Fibroblast of skin of right quadriceps (primary cell): ENCODE measurements at places on chromosomes 6 and 20.

DNA sequence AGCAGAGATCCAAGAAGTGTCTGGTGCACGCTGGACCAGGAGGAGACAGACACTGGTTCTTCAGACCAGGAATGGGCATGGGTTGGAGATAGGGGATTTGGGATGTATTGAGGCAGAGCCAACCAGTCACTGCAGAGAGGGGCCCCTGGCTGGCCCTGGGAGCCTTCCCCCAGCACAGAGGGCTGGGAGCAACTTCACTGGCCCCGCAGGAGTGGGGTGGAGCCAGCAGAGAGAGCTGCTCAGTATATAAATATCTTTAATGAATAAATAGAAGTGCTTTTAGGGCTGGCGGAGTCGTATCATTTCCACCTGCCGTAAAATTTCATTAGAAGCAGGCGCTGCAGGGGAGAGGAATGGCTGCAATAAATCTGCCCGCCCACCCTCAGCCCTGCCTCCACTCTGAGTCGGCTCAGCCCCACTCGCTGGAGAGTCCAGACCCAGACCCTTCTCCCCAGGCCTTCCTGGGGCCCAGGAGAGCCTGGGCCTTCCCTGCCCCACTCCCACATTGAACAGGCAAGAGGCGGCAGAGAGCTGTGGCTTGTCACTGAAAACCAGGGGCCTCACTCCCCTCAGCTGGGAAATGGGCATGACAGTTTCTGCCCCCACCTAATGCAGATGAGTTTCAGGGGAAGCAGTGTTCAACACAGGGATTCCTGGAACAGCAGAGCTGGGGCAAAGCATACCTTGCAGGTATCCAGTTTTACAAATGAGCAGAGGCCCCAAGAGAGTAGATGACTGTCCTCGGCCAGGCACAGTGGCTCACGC is 23.9 kb upstream of the VSTM2L start:
- DNase-seq, result no peak

GRCh38 chr20:62321521-62321948 is 18.7 kb downstream of the ADRM1 start:
- DNase-seq, result no peak

GRCh38 chr6:37125774-37126492 is 44.0 kb upstream of the PIM1 start:
- DNase-seq, result peak; percentile 59

GRCh38 chr6:154308986-154309385 is 47.6 kb downstream of the IPCEF1 start:
- DNase-seq, result no peak

DNA sequence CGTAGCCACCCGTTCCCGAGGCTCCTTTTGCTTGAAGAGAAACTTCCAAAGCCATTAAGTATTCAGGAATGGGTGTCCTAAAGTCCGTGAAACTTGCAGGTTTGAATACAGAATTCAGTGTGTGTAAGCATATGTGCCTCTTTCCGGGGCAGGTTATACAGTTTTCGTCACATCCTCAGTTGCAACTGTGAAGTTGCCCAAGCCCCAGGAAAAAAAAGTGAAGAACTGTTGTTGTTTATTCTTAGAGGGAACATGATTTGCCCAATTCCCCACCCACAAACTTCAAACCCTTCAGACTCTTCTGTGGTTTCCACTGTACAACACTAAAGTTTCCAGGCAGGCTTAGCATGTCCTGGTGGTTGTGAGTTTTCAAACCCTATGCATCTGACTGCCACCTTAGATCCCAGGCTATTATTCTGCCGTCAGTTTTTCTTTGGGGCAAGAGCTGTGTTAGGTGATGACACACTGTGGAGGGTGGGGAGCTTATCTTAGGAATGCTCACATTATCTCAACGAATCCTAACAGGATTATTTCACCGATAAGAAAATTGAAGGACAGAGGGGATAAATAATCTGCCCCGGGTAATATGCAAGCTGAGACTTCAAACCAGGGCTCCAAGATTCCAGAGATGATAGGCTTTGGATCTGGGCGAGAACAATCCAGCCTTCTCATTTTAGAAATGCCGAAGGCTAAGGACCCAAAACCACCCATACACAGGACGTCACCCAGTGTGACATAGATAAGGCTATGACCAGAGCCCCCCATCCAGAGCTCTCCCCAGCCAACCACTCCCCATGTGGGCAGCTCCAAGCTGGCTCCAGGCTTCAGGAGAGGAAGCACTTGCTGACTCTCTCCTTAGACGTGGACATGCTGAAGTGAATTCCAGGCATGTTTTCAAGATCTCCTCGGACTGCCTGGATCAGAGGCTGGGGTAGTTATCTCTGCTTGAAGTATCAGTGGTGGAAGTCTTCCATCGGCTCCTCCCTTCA is 81.7 kb upstream of the AFDN start:
- DNase-seq, result no peak

GRCh38 chr6:92109956-92110355 is 1309.4 kb downstream of the EPHA7 start:
- DNase-seq, result no peak

DNA sequence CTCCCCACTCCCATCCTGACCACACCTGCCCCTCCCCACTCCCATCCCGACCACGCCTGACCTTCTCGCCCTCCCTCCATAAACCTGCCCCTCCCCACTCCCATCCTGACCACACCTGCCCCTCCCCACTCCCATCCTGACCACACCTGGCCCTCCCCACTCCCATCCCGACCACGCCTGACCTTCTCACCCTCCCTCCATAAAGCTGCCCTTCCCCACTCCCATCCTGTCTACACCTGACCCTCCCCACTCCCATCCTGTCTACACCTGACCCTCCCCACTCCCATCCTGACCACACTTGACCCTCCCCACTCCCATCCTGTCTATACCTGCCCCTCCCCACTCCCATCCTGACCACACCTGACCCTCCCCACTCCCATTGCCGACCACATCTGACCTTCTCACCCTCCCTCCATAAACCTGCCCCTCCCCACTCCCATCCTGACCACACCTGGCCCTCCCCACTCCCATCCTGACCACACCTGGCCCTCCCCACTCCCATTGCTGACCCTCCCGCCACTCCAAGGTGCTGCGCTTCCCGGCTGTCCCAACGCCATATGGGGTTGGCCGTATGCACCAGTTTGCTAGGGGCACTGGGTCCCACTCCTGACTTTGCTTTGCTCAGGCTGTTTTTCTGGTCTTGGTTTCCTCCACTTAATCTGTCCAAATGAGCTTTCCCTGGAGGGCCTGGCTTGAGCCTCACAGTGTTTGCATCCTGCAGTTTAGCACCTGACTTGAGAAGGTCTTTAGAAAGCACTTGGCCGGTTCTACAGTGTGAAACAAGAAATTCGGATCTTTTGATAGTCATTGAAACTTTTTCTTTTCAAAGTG is 2.9 kb downstream of the KIF25 start:
- DNase-seq, result no peak

- DNase-seq, result no peak
These were observed 5.8 kb downstream of the DDR1 start for GRCh38 chr6:30889921-30890645.
